T-helper 1 cell treated with Interleukin-12 subunit alpha and Interleukin-12 subunit beta and Interleukin-4 antibody, amounts not matched to agents 30 ng/mL and 1 ng/mL, for 36 hours (primary cell): ENCODE measurements at places on chromosomes 4 and X. TPM values are rescaled to one million over a fixed set of nuclear protein-coding genes. Genes with fewer than 3 reads are reported as not detected.

PALLD gene
- total RNA-seq = 10.3 and 12.1 TPM in 2 replicates

FAM156B gene
- total RNA-seq = 11.6 and 11.7 TPM in 2 replicates

FABP2 gene
- not detected in 2 replicates for total RNA-seq

CLNK gene
- total RNA-seq = not detected in 2 replicates

P2RY4 gene
- 0.34 TPM in 1 of 2 replicates, not detected in the other for total RNA-seq
